ENCODE measurements at places on chromosomes 2 and 18.

DNA sequence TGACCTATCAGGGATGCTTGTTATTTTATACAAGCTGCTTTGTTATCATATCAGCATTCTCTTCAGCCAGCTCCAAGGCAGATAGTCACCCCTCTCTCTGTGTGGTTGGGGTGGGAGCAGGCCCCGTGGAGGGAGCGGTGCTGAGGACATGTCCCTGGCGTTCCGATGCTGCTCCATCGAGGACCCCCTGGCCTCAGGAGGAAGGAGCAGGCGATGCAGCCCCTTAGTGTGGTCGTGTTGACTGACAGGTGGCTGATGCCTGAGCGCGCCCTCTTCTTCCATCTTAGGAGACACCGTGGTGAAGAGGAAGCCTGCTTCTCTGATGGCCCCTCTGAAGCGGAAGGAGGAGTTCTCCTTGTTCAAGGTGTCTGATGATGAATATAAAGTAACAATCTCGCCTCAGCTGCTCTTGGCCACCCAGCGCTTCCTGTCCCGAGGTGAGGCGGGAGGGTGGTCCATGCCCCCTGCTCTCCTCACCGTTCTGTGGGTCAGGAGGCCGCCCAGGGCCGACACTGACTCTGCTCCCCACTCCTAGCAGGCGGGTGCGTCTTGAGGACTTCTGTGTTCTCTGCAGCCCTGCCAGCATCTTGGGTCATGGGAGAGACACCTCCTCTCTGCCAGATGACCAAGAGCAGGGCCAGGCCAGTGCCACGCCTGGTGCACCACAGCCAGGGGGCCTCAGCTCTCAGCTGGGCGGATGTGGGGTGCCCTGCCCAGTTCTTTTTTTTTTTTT is 10.6 kb downstream of the CNNM3 start:
- no peak for DNase-seq

DNA sequence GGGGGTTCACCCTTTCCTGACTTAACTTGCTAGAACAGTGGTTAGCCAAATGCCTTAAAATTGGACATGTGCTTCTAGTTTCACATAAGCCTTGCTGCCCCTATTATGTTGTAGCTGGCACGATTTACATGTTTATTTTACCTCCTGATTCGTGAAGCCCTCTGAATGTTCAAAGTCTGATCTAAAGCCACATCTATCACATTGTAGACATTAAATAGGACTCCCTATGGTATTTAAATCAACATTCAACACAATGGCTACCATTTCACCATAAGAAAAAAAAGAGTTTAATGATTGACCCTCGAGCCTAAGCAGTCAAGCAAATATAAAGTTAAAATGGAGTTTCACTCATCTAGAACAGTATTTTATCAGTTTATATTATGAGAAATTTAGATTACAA is 151.5 kb downstream of the GULP1 start:
- no peak for DNase-seq

GRCh38 chr2:76391678-76392077 is 681.0 kb upstream of the GCFC2 start:
- DNase-seq = no peak

- no peak for DNase-seq
Observed at GRCh38 chr2:160241251-160242137, 41.4 kb upstream of the ITGB6 start.

DNA sequence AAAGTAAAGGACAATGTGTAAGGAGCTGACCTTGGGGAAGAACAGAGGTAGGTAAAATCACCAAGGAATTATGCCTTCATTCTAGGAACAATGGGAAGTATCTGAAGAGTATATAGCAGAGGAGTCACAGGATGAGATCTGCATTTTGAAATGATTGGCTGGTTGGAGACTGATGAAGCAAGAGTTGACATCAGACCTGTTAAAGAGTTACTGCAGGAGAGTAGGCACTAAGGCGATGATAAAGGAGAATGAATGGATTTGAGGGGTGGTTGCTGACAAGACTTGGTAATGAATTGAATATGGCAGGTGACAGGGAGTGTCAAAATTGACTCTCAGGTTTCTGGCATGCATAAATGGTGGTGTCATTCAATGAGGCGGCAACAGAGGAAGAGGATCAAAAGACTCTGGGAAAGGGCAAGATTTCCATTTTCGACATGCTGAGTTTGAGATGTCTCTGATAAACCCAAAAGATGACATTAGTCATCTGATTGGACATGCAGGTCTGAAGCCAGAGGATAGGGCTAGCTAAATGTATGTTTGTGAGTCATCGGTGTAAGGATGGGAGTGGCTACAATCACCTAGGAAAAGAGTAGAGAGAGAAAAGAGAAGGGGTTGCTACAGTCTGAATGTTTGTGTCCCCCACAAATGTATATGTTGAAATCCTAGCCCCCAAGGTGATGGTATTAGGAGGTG is 236.5 kb downstream of the DYM start:
- DNase-seq = no peak

GRCh38 chr2:52022006-52022405 is 990.1 kb upstream of the NRXN1 start:
- no peak for DNase-seq

DNA sequence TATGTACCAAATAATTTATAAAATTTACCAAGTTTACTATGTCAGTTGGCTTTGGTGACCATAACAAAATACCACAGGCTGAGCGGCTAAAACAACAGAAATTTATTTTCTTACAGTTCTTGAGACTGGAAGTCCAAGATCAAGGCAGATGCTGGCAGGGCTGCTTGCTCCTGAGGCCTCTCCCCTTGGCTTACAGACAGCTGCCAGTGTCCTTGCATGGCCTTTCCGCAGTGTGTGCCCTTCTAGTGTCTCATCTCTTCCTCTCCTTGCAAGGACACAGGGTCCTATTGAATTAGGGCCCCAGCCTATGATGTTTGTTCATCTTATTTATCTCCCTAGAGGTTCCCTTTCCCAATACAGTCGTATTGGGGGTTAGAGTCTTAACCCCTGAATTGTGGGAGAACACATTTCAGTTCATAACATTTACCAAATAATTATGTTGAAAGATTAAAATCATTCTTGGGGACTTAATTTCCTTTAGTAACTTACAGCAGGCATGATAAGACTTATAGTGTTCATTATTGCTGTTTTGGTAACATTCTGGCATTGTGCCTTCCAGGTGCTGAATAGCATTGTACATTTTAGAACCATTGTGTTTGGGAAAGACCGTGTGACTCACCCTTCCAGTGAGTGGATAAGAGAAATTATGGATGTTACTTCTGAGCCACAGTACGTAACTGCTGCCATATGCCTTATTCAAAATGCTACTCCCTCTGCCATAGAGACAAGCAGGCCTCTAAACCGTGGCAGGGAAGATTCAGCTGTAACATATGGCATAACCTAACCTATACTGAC is 317.5 kb downstream of the TMX3 start:
- DNase-seq = no peak

- no peak for DNase-seq
Observed at GRCh38 chr2:10412380-10412779, 35.7 kb downstream of the ODC1 start.

DNA sequence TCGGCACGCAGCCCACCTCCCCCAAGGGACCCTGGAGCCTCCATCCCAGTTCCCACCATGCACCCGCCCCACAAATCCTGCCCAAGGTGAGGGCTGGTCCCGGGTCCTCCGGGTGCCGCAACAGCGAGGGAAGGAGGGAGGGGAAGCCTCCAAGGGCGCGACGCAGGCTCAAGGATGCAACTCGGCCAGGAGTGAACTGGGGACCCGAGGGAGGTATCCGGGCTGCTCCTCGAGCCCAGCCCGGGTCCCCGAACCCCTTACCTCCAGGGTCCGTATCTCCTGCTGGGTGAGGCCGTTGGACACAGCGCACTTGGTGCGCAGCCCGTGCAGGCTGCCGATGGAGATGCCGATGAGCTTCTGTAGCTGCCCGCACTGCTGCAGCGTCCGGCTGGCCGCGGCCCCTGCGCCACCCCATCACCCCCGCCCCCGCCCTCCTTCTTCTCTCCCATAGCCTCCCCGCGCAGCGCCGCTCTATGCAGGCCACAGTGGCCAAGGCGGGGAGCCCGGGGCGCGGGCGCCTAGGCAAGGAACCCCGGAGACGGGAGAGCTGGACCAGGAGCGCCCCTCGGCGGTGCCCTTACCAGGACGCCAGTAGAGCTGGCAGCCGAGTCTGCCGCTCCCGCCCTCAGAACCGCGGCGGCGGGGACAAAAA is 124.1 kb downstream of the ANKRD30BL start:
- DNase-seq = no peak

DNA sequence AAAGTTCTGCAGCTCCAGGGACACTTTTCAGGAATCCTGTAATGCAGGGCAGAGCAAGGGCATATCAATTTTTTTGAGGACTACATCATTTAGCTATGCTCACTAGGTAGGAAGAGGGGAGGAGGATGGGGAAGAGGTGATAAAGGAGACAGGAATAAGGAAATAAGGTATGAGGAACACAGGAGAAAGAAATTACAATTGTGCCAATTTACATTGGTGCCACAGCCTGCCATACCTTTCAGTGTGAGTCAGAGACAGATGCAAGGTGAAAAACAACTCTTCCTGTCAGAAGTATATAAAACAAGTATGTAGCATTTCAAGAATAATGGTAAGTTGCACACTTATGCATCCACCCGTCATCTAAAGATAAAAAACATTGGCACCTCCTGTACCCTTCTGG is 5.4 kb upstream of the MRPS9 start:
- DNase-seq = no peak

- DNase-seq = no peak
Observed at GRCh38 chr18:48749768-48750167, 201.0 kb downstream of the SMAD7 start.

GRCh38 chr2:47541848-47542450 is 139.0 kb downstream of the MSH2 start:
- no peak for DNase-seq

GRCh38 chr18:79251021-79251420 is 144.7 kb upstream of the NFATC1 start:
- no peak for DNase-seq

- DNase-seq = no peak
Observed at GRCh38 chr2:53510401-53510800, 257.2 kb upstream of the CHAC2 start.

DNA sequence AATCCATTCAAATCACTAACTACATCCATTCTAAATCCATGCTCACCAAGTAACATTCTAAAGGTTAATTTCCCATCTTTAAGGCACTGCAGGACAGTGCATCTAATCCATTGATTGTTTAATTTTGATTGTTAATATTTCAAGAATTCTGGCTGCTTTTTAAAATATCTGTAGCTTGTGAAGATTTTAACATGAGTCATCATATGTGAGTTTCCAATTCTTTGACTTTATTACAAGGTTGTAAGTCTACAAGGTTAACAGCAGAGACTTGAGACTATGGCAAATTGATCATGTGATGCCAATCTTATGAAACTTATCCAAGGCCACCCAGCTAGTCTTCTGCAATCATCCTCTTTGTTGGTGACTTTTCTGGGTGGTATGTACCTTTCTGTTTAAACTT is 349.2 kb upstream of the ZC3H15 start:
- DNase-seq = no peak

DNA sequence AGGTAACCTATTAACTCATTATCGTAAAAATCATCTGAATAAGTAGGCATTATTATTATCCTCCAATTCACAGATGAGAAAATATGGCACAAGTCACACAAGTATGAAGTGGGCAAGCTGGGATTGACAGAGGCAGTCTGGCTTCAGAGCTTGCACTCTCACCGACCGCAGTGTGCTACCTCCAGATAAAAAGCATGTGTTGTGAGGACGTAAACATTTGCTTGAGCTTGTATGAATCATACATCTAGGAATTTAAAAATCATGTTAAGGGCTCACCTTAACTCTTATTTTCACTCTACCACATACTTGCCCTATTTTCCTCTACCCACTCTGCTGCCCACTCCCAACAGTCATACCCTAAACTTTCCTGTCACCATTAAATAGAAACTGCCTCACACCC is 65.3 kb upstream of the AMMECR1L start:
- DNase-seq = no peak

GRCh38 chr2:28390746-28391563 is 1.7 kb upstream of the FOSL2 start:
- DNase-seq = no peak

DNA sequence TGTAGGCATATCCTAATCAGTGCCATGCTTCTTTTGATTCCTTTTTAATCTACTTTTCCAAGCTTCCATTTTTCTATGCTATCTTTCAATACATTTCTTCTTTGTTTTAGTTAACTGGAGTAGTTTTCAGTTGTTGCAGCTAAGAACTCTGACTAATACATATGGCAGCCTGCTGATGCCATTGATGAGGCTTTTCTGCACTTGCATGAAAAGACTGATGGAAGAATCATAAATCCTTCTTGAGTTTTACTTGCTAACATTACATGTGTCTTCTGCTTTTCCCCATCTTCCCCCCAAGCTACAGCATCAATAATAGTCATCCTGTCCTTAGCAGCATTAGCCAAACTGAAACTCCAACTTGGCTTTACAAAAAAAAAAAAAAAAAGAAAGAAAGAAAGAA is 203.3 kb downstream of the LRP1B start:
- DNase-seq = no peak

- DNase-seq = no peak
Observed at GRCh38 chr2:177201919-177202346, 10.7 kb upstream of the HNRNPA3 start.

DNA sequence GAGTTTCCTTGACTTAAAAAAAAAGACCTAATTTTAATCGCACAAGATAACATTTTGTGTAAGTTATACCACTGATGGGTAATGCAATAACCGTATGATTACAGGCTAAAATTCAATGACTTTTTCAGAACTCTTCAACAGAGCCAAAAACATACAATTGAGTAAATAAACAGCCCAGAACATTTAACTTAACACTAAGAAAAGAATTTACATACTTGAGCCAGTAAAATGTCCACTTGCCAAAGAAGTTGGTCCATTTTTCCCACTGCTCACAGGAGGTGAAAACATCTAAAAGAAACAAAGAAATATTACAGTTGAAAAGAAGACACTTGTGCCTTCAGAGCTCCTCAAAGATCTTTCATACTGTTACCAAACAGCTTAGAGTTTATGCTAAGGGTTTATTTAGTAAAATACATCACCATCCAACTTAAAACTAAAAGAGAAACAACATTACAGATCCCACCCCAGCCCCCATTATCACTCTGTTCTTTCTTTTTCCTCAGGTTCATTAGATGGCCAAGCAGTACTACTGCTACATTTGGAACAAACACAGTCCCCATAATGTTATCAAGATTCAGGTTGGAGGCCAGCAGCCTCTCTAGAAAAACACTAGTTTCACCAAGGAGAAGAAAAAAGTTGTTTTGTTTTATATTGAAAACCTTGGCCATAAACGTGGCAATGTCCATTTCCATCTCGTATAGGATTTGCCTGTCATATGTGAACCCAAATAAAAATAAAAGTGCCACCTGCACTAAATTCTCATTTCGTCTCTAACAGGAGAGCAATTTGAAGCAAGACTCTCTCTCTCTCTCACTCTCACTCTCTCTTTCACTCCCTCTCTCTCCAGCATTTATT is 2.7 kb downstream of the TCF4 start:
- no peak for DNase-seq

DNA sequence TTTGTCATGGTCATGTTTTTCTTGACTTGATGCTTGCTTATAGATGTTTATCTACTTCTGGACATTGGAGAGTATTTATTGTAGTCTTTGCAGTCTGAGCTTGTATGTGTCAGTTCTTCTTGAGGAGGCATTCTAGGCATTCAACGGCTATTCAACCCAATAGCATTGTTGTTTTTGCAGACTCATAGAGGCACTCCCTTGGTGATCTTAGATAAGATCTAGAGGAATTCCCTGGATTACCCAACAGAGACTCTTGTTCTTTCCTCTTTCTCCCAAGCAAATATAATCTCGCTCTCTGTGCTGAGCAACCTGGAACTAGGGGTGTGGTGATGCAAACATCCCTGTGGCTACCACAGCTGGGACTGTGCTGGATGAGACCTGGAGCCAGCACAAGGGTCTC is 40.4 kb downstream of the SYT4 start:
- no peak for DNase-seq

- DNase-seq = no peak
Observed at GRCh38 chr2:31331156-31331555, 83.4 kb downstream of the XDH start.
